Activated T-cell treated with anti-CD3 and anti-CD28 coated beads, Interleukin-2, amount 50 U/mL, for 72 hours (primary cell): ENCODE measurements at places on chromosomes 5 and 9. TPM values are rescaled to one million over a fixed set of nuclear protein-coding genes. Genes with fewer than 3 reads are reported as not detected.

Gene LARP1
- total RNA-seq: 266 TPM

Gene SLC4A9
- total RNA-seq: 0.56 TPM

Gene MAMDC4
- total RNA-seq: 11.7 TPM

Gene SLC46A2
- not detected for total RNA-seq

Gene TAS2R1
- not detected for total RNA-seq

Gene PCDH12
- total RNA-seq: 0.31 TPM

Gene EFNA5
- total RNA-seq: not detected

Gene ADGRV1
- 0.12 TPM for total RNA-seq

Gene CENPK
- 104 TPM for total RNA-seq

Gene RASEF
- not detected for total RNA-seq

Gene TMEM250
- total RNA-seq: 23.1 TPM

Gene CAMK4
- total RNA-seq: 96.0 TPM

Gene CNTFR
- not detected for total RNA-seq

Gene LHX6
- 0.29 TPM for total RNA-seq

Gene TNFSF8
- total RNA-seq: 99.5 TPM

Gene SMIM32
- not detected for total RNA-seq

Gene SETD9
- 8.1 TPM for total RNA-seq

Gene ORM1
- total RNA-seq: not detected

Gene DELE1
- 52.2 TPM for total RNA-seq
